ENCODE measurements at places on chromosomes 1 and 21. TPM values are rescaled to one million over a fixed set of nuclear protein-coding genes. Genes with fewer than 3 reads are reported as not detected.

GRCh38 chr1:22325531-22326371, 125.9 kb upstream of the ZBTB40 start:
- H3K4me1 ChIP-seq, result no peaks in the 10 kb centered on the region
- H3K36me3 ChIP-seq, result no peaks in the 10 kb centered on the region
- no peak overlapping the region for H3K4me3 ChIP-seq
- H3K27ac ChIP-seq, result no peak overlapping the region
- no peak for DNase-seq

GRCh38 chr1:200345520-200345919, 64.3 kb downstream of the ZNF281 start:
- no peaks in the 10 kb centered on the region for H3K4me1 ChIP-seq
- H3K36me3 ChIP-seq, result no peaks in the 10 kb centered on the region
- H3K27ac ChIP-seq, result no peak overlapping the region
- no peak overlapping the region for H3K4me3 ChIP-seq

- H3K4me3 ChIP-seq, result no peak overlapping the region
- no peak overlapping the region for H3K27ac ChIP-seq
- peaks cover 19% of the 10 kb centered on the region for H3K4me1 ChIP-seq
- no peak for DNase-seq
Measured at GRCh38 chr21:45015469-45015860, 58.9 kb upstream of the ADARB1 start.

- DNase-seq, result no peak
- H3K4me3 ChIP-seq, result no peak overlapping the region
- H3K27ac ChIP-seq, result no peak overlapping the region
- H3K4me1 ChIP-seq, result peaks cover 2% of the 10 kb centered on the region
Measured at GRCh38 chr1:234219711-234220110, 153.5 kb upstream of the COA6 start.

Gene FCRL1
- total RNA-seq, result 4.0 TPM

Gene ASPM
- 2.3 TPM for total RNA-seq

All from upper lobe of left lung (tissue), 6 donors.